H1 (cell line): ENCODE measurements at places on chromosomes 6 and 20. TPM values are rescaled to one million over a fixed set of nuclear protein-coding genes. Genes with fewer than 3 reads are reported as not detected.
A peak's percentile ranks its signal among the peaks of the same experiment; 100 is the strongest.

DNA sequence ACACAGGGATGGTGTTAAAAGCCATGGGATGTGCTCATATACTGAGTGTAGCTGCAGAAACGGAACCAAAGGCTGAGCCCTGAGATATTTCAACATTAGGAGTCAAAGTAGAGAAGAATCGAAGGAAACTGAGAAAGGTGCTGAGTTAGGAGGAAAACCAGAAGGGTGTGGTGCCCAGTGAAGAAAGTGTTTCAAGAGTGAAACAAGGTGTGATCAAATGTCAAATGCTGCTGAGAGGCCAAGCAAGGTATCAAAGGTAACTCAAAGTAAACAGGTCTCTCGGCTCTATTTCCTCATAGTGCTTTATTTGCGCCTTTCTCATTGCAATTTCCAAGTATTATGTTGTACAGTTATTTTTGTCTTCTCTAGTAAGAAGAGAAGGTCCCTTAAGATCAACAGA lies 94.1 kb downstream of the PRDM1 start:
- DNase-seq, result no peak

GRCh38 chr6:31978831-31979230 lies 3.0 kb upstream of the C4A start:
- DNase-seq, result no peak

- no peak for DNase-seq
Observed at GRCh38 chr6:40674170-40674569, 87.0 kb upstream of the LRFN2 start.

DNA sequence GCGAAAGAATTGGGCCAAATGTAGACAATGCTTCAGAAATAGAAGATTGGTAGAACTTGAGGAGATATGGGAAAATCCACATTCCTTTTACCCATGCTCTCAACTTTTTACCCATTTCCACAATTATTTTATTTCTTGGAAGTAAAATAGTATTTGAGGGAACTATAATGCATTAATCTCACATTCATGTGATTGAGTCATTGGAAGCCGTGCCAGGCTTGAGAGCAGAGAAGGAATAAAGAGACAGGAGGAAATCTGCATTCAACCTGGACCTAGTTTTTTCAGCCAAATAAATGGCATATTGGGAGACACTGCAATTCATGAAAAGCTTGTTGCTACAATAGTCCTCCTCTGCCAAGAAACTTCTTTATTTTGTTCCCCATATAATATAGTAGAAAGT lies 2.8 kb upstream of the NUP153 start:
- DNase-seq, result no peak

DNA sequence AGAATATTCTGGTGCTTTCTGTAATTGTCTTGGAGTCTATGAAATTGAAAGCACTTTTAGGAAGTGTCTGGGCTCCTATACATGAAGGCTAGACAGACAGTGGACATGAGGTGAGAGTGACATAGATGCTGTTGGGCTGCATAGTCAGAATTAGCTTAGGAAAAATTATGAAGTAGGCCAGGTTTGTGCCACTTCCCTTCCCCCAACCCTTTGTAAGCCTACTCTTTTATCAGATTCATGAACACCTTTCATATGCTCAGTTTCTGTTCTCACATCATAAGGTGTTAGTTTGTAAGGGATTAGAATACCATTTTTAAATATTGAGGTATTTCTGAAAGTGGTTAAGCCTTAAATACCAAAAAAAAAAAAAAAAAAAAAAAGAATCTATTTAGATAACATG lies 18.4 kb upstream of the SNPH start:
- DNase-seq, result no peak

DNA sequence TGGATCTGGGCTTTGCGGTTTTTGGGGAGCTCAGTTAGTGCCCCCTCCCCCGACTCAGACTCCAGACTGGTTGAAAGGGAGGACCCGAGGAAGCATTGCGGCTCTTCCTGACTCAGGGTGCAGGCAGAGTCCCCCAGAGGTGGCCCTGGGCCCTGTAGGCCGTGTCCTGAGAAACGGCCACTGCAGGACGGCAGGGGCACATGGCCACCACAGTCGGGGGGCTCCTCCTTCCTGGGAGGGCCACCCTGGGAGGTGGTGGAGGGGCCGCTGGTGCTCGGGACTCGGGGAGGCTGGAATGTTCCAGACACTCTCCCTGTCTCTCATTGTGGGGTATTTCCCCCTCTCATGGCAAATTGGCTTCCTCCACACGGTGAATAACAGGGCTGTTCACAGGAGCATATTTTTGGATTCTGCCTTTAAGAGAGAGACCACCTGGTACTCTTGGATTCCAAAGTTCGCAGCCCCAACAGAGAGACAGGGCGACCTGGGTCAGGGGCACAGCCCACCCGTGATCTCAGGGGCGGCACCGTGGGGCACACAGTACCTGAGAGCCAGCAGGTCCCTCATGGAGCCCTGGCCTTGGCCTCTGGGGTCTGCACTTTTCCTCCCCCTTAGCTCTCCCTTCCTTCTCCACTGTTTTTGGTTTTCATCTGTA lies 35.7 kb downstream of the FRMD1 start:
- no peak for DNase-seq

DNA sequence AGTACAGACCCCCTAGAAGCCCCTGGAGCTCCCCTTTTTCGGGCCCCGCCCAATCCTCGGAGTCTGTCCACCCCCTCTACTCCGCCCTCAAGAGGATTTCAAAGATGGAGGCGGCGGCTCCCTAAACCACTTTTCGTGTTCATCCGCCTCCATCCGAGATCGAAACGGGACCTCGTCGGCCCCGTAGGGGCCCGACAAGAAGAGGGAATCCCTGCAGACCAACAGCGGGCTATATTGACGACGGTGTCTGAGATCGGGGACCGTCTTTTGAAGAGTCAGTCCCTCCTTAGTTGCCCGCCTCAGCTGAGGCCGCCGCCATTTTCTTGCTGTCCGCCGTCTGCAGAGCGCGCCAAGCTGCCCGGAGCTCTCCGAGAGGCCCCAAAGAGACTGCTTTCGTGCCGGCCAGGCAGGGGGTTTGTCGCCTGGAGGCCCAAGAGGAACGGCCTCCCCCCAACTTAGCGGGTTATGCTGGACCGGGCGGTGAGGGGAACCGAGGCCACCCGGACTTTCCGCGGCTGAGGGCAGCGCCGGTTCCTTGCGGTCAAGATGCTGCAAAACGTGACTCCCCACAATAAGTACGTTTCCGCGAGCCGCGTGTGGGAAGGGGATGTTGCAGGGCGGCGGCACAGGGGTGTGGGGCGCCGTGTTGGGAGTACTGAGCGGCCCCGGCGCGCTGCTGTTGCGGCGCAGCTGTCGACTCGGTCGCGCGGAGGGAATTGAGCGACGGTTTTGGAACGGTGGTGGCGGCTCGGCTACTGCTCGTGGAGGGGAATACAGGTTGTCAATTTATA lies 4.2 kb downstream of the BRD2 start:
- no peak for DNase-seq

DNA sequence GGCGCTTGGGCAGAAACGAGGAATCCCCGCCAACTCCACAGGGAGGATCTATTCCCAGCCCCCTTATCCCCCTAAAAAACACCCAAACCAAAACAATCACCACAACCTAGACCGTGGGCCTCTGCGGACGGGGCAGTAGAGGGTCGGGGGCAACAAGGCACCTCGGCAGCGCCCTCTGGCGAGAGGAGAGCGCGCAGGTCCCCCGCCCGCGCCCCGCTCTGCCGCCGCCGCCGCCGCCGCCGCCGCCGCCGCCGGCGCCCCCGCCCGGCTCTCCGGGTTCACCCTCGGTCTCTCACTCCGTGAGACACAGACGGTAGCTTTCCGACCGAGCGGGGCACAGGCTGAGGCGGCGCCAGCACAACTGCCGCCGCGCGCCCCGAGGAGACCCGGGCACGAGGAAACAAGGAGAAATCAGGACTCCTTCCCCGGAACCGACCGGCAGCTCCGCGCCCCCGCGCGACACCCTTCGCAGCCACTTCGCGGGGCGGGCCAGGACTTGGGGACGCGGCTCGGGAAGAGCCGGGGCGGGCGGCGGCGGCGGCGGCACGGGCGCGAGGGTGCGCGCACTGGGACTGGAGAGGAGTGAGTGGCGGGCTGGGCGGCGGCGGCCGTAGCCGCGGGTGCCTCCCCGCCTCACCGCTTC lies at the start of gene SLC35F1:
SLC35F1 (plus strand) TSS at position 307 of the 643 bp plus-strand sequence.
- DNase-seq, result peak; percentile 89

GRCh38 chr6:116168148-116168547 lies 42.2 kb upstream of the COL10A1 start:
- DNase-seq, result no peak

GRCh38 chr20:40843251-40843650 lies 154.2 kb upstream of the MAFB start:
- DNase-seq, result no peak

GRCh38 chr20:57985278-57985677 lies 243.2 kb downstream of the ANKRD60 start:
- DNase-seq, result no peak

DNA sequence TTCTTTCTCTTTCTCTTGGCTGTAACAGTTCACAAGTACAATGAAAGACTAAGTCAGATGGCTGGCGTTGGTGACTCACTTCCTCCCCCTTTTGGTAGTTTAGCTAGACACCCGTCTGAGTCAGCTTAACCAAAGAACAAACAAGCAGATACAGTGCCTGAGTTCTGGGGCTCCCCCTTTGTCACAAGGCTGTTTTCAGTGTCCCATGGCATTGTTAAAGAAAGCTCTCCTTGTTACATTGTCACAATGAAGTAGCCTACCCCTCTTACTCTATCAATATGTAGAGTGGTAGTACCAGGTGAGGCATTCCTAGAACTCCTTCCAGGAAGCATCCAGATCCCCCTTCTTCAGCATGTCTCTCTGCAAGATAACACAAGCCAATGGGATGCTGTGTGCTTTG lies 38.6 kb downstream of the KIAA0408 start:
- DNase-seq, result peak; percentile 86

The SNHG17 gene
- total RNA-seq, result 59.8 and 63.1 TPM in 2 replicates

The BMP2 gene
- total RNA-seq, result 3.6 and 4.0 TPM in 2 replicates

The BPIFA3 gene
- total RNA-seq, result not detected in 2 replicates

The SLC17A9 gene
- total RNA-seq, result 31.1 and 35.2 TPM in 2 replicates

The SEMG1 gene
- 4.5 and 5.8 TPM in 2 replicates for total RNA-seq

The POPDC3 gene
- total RNA-seq, result 2.4 and 3.7 TPM in 2 replicates
